Epithelial cell of proximal tubule (primary cell): ENCODE measurements at places on chromosomes 4 and X. TPM values are rescaled to one million over a fixed set of nuclear protein-coding genes. Genes with fewer than 3 reads are reported as not detected.

Gene STS
- 1.6 and 2.2 TPM in 2 replicates for total RNA-seq

Gene ITGB1BP2
- 0.29 and 0.52 TPM in 2 replicates for total RNA-seq

Gene INPP4B
- total RNA-seq = 12.0 and 14.2 TPM in 2 replicates

Gene MAML3
- 1.0 and 1.2 TPM in 2 replicates for total RNA-seq

Gene ZAR1
- total RNA-seq = 0.23 TPM in 1 of 2 replicates, not detected in the other

GRCh38 chr4:109462297-109462696 is 28.7 kb downstream of the SEC24B start:
- DNase-seq = no peak

GRCh38 chr4:186189656-186190055 is 1.7 kb upstream of the CYP4V2 start:
- no peak for DNase-seq

DNA sequence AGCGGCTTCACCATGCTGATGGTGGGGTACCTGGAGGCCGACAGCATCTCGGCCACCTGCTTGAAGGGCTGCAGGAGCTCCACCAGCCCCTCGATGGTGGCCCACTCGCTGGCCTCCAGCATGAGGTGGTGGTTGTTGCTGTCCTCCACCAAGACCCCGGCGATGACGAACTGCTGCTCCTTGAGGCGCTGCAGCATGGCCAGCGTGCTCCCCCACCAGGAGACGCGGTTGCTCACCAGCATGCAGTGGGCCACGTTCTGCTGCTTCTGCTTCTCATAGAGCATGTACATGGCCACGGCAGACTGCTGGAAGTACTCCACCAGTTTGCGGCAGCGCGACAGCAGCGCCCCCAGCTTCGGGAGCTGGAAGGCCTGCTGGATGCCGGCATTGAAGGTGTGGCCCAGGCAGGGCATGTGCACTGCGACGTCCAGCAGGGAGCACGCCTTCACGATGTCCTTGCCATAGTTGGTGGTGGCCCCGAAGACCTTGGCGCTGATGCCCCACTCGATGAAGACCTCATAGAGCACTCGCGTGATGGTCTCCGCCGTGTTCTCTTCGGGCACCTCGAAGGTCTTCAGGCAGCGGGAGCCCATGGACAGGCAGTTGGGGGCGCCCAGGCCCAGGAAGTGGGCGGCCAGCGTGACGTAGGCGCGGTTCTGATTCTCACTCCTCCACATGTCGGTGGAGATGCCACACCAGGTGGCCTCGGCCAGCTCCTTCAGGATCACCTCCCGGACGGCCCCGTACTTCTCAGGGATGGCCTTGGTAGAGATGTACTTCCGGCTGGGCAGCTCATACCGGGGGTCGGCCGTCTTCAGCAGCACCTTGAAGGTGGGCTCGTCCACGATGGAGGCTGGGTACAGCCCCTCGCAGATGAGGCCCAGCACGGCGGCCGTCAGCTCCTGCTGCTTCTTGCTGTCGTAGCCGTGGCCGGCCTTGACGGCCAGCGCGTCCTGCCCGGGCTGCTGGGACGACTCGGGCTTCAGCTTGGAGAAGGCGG is 11.0 kb downstream of the DHRSX start:
- no peak for DNase-seq

GRCh38 chr4:108117418-108118182 is 51.1 kb downstream of the LEF1 start:
- DNase-seq = no peak

DNA sequence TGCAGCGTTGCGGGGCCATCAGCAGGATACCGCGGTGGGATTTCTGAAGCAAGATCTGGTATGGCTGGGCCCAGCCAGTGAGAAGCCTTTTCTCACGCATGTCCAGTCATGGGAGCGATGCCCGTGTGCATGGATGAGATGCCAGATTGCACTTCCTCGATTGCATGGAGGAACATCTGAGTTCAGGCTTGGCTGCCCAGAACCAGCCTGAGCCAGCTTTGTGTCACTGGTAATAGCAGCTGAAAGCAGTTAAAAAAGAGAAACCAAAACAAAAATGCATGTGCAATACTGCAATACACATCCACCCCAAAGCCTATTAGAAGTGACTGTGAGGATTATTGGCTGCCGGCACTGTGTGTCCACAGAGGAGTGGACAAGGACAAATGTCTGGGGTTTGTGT is 59.3 kb downstream of the PSAPL1 start:
- DNase-seq = no peak

DNA sequence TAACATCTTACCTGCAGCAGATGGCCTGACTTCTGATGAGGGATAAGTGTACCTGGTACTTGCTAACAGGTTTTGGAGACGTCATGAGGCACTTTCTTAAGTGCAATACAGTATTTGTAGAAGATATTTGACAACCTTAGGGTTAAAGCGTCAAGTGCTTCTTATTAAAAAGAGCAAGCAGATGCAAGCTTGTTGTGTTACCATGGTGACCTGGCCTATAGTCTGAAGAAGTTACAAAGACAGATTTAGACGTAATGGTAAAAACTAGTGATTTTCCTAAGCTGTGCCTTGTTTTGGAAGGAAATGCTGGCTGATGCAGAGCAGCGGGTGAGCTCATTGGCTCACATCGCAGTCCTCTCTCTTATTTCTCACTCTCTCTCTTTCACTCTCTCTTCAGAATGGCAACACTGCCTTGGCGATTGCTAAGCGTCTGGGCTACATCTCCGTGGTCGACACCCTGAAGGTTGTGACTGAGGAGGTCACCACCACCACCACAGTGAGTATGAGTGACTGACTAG is 243.6 kb downstream of the ANK2 start:
- DNase-seq = no peak
